ENCODE measurements at places on chromosomes 16 and 17.

GRCh38 chr17:76241691-76242255 lies 1.5 kb upstream of the RNF157 start:
- no peak for DNase-seq

DNA sequence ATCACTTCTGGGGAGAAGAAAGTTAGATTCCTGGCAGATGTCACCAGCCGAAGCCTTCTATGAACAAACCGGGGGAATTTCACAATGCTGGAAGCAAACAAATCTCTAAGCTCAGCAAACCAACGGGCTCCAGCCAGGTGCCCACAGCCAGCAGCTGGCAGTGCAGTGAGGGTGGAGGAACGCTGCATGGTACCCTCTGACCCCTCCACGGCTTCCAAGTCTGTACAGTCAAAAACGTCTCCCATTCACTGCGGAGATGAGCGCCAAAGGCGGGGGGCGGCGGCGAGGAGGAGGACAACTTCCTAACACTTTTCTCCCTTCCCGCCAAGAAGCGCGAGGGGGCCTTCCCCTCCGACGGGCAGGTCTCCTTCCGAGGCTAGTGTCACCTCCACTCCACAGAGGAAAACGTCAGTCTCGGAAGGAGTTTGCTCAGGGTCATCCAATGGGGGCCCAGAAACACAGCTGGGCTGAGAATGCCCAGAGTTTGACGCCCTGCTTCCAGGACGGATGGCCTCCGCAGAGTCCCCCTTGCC lies 924 bp downstream of the ZNF598 start:
- DNase-seq, result no peak

GRCh38 chr16:66850115-66850815 lies 6.1 kb downstream of the CA7 start:
- DNase-seq, result no peak

GRCh38 chr16:86239381-86239780 lies 270.9 kb upstream of the FOXF1 start:
- no peak for DNase-seq

DNA sequence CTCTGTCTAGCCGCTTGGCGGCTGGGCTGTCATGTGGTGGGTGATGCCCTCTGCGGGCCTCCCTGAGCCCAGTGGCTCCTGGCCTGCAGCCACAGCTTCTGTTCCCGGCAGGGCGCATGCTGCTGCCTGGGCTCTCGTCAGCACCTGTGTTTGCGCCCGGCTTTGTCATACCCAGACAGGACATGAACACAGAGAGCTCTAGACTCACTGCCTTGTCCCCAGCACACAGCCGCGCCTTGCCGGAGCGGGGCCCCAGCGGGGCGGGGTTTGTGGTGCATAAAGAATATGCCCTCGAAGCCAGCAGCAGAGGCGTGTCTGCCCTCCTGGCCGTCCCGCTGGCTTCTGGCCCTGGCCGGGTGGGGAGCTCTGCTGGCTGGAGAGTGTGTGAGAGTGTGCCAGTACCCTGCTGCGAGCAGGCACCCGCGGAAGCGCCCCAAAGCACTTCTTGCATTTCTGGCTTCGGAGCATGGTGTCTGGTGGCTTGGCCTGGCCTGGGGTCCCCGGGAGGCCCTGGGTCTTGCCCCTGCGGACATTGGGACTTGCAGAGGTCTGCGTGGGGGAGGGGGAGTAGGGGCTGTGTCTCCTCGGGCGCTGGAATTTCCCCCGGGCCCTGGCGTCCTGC lies 14.4 kb downstream of the ASPSCR1 start:
- no peak for DNase-seq

GRCh38 chr16:89907055-89907814 lies 11.4 kb upstream of the MC1R start:
- no peak for DNase-seq

GRCh38 chr16:75272097-75272551 lies 20.7 kb upstream of the BCAR1 start:
- DNase-seq, result no peak

- DNase-seq, result no peak
These were observed 14.1 kb downstream of the DHRS7B start for GRCh38 chr17:21140911-21141310.

DNA sequence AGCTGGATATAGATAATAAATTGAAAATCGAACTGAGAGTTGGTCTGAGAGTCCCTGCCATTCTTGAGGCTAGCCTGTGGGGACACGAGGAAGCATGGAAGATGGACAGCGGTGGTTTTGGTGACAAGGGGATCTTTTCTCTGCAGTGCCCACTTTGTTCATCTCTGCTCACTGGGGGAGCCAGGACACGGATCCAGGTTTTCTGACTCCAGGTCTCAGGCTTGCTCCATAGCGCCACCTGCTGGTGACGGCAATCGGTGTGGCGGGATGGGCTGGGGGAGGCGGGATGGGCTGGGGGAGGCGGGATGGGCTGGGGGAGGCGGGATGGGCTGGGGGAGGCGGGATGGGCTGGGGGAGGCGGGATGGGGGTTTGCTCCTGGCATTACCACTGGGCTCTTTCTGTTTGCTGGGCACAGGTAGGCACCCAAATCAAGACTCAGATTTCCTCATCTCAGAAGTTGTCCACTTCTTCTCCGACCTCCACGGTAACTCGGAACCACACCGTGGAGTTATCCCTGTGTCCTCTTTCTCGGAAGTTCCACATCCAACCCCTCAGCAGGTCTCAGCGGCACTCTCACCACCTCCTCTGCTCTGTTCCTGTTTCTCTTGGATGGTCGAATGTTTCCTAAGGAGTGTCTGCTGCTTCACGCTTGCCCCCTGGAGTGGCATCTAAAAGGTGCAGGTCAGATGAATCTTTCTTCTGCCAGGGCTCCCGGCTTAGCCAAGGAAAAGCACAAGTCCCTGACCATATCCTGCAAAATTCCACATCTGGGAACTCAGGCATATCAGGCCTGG lies 142.4 kb downstream of the CYLD start:
- DNase-seq, result no peak

DNA sequence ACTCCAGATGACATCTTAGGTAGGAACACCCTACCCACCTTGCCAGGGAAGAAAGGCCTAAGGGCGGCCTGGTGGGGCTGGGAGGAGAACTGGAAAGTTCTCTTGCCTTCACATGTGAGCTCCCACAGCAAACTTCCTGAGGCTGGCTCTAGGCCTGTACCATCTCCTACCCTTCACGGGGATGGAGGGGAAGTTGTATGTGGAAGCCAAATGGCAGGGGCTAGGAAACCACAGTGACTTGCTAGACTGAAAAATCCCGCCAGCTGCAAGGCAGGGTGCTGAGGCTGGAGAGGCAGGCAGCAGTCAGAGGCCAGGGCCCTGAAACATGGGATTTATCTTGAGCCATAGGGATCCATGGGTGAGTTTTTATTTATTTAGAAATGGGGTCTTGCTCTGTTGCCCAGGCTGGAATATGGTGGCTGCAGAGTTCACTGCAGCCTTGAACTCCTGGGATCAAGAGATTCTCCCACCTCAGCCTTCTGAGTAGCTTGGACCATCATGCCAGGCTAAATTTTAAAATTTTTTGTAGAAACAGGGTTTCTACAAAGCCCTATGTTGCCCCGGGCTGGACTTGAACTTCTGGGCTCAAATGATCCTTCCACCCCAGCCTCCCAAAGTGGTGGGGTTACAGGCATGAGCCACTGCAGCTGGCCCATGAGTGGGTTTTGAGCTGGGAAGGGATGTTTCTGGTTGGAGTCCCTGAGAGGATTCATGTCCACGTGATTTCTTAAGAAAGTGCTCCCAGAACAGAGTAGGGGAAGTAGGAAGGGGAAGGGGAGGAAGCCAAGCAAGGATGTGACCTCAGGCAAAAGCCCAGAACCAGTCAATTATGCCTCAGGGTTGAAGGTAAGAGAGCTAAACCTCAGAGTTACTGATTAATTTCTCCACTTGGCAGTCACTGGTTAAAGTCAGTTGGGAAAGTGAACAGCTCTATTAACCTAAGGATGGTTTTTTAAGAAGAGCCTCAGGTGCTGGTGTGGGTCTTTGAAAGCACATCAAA lies 4.0 kb upstream of the KAT8 start:
- DNase-seq, result no peak

GRCh38 chr17:75295201-75296158 lies 6.2 kb upstream of the SLC25A19 start:
- no peak for DNase-seq

- no peak for DNase-seq
These were observed 185.7 kb upstream of the IRX5 start for GRCh38 chr16:54744998-54745397.

DNA sequence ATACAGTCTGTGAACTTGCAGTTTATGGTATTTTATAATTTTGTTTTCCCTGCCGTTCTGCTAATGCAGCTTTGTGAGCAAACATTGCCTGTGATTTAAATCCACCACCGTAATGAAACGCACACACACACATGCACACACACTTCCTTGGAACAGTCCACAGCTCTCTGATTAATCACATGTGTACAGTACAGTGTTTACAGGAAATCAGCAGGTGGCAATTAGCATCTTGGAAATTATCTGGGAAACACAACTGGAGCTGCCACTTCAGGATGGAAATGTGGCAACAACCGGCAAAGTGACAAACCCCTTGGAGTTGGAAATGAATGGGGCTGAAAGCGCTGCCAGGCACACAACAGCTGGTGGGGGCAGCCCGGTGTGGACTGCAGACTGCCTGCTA lies 12.9 kb upstream of the ZKSCAN2 start:
- DNase-seq, result no peak

DNA sequence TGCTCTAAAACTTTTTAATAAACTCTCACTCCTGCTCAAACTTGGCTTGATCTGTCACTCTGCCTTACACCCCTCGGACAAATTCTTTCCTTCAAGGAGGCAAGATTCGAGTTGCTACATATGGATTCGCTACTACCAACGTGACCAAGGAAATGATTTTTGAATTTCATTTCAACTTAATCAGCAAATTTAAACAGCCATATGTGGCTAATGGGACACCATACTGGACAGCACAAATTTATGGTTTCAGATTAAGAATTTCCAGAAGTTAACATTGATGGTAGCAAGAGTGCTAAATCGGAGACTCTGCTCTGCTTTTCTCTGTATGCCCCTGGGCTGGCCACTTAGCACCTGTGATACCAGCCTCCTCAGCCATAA lies 318.2 kb upstream of the PSMD7 start:
- no peak for DNase-seq

DNA sequence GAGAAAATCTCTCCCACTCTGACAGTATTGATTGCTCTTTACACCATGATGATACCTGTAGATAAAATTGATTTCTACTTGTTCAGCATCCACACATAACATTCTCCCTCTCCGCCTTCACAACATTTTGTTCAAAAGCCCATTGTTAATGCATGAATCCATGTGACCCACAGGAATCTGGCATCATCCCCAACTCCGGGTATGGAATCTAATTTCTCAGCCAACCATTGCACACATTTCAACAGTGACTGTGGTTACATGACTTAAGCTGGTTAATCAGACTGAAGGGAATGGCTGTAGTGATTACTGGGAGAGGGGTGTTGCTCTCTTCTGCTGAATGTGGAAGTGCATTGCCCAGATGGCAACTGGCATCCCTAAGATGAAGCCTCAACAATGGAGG lies 161.4 kb upstream of the C16orf82 start:
- peak; percentile 21 for DNase-seq

GRCh38 chr16:49763826-49764225 lies 92.1 kb downstream of the ZNF423 start:
- DNase-seq, result no peak

DNA sequence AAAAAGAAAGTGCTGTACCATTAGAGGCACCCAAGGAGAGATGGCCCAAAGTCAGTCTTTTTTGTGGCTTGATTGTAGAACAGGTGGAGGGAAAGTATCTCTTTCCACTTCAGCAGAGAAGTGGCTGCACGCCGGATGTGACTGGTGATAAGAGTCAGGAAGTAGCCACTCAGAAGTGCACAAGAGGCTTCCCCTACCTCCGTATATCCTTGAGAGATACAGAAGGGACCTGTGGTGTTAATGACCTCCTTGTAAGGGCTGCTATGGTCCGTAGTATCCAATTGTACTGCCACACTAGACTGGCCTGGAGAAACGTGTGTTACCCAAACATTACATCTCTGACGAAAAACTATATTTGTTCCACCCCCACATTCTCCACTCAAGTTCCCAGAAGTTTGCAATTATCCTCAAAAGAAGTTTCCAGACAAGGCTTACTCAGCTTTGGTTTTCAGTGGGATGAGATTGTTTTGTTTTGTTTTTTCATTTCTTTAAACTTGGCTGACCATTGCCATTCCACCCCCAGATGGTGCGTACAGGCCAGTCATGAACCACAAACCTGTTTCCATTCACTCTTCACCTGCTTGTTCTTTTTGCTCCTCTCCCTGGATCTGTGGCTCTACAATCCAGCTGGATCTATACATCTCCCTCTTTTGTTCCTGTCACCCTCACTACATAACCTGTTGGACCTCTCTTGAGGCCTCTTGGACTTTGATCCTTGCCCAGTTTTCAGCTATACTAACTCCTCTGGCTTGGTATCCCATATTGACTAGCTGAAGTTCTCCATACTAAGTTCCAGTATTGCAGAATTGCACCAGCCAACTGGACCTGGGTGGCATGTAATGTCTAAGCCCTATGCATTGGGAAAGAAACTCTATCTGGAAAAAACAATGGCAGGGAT lies 20.7 kb upstream of the MED13 start:
- DNase-seq, result no peak

GRCh38 chr17:55463600-55463999 lies 42.0 kb upstream of the MMD start:
- no peak for DNase-seq

GRCh38 chr17:69141431-69142174 lies at the start of gene ABCA6:
TSS of gene ABCA6 (minus strand) at chr17:69141895. CDS start at chr17:69140703, 1,192 bp downstream.
- no peak for DNase-seq

GRCh38 chr16:50539822-50540710 lies 8.1 kb upstream of the NKD1 start:
- DNase-seq, result no peak

GRCh38 chr16:27685807-27686206 lies 135.9 kb downstream of the KATNIP start:
- DNase-seq, result peak; percentile 44

DNA sequence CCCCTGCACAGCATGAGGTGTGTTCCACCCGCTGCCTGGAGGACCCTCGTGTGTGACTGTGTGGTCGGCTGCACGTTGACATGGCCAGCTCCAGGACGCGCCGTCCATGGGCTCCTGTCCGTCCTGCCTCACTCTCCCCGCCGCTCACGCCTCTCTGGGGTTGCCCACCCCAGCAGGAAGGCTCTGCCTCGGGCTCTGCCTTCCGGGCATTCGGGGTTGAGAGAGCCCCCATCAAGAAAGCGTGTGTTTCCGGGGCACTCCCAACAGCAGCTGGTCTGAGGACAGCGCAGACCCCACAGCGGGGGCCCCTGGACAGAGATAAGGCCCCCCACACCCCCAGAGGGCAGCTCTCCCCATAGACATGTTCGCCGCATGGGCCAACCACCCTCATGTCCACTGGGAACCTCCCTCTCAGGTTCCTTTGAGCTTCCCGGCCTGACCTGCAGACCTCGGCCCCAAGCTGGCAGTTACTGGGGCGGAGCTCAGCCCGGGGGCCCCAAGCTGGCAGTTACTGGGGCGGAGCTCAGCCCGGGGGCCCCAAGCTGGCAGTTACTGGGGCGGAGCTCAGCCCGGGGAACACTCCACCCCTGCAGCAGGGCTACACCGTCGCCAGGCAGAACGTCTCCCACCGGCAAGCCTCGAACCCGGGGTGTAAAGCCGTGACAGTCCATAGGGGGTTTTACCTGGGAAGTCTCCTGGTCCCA lies 8.4 kb upstream of the PIEZO1 start:
- DNase-seq, result no peak
